ENCODE measurements at places on chromosomes 7 and 10.
A peak's percentile ranks its signal among the peaks of the same experiment; 100 is the strongest.

DNA sequence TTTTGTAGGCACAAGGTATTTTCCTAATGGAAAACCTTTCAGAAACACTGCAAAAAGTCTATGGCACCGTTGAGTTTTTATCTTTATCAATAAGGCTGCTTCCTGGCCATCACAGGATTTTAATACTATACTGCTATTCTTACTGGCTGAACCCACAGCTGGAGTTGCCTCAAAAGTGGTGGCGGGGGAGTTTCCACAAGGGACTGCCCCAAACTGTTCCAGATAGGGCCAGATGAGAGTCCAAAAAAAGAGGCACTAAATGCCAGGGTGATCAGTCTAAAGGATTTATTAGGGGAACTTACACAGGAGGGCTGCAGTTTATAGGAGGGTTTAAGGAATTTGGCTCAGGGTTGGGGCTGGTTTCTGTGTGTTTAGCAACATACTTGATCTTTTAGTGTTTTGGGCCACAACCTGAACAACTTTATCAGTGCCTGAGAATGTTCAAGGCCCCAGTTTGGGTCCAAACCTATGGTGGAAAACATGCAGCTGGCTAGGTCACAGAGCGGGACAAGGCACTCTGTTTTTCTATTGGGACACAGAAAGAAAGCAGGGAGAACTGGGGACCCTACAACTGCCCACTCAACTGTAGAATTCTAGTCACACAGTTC, 41.4 kb downstream of the STAM start:
- peak; percentile 21 for DNase-seq

DNA sequence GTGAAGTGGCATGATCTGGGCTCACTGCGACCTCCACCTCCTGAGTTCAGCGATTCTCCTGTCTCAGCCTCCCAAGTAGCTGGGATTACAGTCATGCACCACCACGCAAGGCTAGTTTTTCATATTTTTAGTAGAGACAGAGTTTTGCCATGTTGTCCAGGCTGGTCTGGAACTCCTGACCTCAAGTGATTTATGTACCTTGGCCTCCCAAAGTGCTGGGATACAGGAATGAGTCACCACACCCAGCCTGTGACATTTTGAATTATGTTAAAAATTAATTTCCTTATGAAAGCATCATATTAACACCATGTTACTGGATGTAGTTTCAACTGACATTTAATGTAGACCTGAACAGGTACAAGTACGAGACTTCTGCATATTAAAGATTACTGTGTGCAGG, 24.3 kb downstream of the ABCB4 start:
- DNase-seq: no peak

DNA sequence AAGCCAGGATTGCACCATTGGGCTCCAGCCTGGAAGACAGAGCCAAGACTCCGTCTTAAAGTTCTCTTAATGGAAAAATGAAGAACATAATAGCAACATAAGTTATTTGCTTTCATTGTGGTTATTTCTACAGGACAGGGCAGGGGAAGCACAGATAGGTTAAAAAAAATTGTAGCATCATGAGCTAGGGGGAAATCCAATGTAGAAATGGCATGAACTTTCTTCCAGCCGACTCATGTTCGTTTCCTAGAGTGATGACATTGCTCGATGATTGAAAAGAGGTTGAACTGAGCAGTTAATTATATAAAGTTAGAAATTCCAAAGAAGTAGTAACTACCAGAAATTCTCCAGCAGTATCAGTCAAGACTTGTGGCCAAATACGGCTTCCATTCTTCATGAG, 64.9 kb downstream of the DAGLB start:
- no peak for DNase-seq

GRCh38 chr7:140230516-140230860, 53.7 kb upstream of the KDM7A start:
- peak; percentile 79 for DNase-seq

DNA sequence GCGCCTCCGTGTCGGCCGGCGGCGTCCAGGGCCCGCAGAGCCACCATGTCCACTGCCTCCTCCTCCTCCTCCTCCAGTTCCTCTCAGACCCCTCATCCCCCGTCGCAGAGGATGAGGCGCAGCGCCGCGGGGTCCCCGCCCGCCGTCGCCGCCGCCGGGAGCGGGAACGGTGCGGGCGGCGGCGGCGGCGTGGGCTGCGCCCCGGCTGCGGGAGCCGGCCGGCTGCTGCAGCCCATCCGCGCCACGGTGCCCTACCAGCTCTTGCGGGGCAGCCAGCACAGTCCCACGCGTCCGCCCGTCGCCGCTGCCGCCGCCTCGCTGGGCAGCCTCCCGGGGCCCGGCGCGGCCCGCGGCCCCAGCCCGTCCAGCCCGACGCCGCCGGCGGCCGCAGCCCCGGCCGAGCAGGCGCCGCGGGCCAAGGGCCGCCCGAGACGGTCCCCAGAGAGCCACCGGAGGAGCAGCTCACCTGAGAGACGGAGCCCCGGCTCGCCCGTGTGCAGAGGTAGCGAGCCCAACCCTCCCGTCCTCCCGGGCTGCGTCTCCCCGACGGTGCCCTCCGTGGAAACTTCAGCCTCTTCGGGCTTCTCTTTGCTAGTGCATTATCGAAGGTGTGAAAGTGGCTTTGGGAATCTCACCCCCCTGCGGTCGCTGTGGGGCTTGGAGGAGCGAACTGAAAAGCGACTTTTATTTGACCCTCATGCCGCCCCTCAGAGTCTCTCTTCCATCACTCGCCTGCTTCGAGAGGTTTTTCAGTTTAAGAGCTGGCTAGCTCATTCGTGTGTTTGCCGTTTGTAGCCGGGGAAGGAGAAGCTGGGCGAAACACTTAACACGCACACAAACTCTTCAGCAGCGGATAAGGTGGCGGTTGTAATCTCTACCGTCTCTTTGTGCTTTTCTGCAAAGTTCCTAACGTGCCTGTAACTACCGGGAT, 975 bp downstream of the GLCCI1 start:
- no peak for DNase-seq

DNA sequence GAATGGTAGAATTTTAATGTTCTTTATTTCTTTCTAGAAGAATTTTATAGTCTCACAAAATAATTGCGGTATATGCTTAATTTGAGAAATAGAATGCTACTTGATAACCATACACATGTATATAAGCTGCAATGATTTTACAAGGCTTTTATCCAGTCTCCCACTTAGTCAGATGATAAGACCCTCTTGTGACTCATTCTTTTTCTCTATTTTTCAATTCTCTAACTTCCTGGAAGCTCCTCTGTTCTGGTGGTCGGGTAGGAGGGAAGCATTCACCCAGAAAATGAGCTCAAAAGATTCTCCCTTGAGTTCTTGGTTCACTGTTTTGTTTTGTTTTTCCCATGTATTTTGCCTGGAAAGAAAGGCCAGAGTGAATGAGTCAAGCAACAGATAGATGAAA, 546.6 kb downstream of the INHBA start:
- DNase-seq: no peak

DNA sequence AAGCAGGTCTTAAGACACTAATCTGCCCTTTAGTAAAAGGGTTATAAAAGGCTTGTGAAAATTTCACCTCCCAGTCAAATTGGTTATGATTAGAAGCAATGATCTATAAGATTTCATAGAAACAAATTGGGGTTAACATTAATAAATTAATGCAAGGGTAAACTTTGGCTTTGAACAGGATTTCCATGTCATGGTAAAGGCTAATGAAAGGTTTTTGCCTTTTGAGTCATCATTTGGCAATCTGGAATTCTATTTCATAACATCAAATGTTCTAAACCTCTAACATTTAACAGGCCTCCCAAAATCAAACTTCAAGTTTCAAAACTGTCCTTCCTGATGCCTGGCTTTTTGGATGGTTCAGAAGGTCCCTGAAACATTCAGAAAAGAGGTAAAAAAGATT, 62.4 kb downstream of the COA1 start:
- DNase-seq: no peak

DNA sequence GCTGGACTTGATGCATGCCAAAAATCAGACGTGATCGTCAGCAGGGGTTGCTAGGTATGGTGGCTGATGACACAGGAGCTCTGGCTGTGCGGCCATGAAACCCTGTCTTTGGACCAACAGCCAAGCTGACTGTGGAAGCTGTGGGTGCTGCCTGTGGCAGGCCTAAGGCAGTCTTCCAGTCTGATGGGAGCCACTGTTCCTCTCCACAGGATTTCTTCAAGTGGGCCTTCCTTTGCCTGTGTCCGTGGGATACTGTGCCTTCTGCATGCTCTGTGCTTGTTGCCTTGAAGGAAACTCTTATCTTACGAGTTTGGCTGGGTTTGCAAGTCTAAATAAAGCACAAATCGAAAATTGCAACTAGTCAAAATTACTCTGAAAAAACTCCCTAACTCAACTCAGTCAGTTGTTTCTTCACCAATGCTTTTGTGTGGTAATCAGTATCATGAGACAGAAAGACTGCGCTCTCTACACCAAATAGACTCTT, 101.9 kb upstream of the PDLIM1 start:
- no peak for DNase-seq

GRCh38 chr10:126065751-126066377, 169.5 kb downstream of the FANK1 start:
- DNase-seq: no peak

DNA sequence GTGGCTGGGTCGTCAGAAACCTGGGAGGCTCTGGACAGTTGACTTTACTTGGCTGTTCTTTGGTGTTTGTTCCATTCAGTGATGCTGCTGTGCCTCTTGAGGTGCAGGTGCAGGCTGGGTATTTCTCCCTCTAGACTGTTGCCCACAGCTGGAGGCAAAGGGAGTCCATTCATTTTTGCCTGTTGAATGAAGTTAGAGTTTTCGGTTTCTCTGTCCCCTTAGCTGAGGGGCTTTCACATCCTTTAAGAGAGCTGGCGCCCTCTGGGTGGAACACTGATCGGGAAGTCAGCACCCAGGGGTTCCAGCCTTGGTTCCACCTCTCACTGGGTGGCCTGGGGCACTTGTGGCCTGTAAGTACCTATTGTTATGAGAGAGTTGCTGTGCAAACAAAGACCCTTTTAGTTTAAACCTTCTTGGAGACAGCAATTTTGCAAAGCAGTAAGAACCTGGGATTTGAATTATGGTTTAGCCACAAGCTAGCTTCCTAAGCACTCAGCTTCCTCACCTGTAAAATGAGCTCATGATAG, 67.2 kb downstream of the GRK5 start:
- no peak for DNase-seq

GRCh38 chr7:70762696-70763095, 369.2 kb upstream of the GALNT17 start:
- DNase-seq: no peak

DNA sequence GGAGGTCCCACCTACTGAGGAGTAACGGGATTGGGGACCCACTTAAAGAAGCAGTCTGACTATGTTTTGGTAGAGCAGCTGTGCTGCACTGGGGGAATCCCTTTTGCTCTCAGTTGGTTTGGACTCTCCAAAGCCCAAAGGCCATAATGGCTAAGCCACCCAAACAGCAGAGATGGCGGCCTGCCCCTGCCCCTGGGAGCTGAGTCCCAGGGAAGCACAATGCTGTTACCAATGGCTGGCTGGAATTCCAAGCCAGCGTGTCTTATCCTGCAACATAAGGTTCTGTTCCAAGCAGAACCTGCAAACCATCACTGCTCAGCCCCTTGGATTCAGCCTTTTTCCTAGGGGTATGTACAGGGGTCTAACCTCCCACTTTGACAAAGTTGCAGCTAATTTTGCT, 53.7 kb upstream of the GNAT3 start:
- no peak for DNase-seq

DNA sequence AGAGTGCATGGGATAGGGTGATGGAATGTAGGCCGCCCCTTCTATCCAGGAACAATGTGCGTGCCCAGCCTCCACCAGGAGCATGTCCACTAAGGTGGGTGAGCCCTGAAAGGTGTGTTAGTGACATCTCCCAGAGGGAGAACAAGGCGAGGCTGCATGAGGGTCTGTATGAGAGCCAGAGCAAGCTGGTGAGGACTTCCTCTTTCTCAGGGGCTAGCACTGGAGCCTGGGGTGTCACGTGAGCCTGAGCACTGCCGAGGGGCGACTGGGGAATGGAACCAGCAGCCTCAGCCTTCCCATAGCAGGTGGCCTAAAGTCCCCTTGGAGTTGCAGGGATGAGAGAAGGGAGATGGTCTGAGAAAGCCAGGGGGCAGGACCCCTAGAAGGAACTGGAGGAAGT, 156.3 kb upstream of the COBL start:
- DNase-seq: no peak

- DNase-seq: no peak
Measured at GRCh38 chr10:30447125-30447799, 13.3 kb downstream of the MAP3K8 start.

- no peak for DNase-seq
Measured at GRCh38 chr7:125561006-125561405, 631.4 kb upstream of the POT1 start.

- no peak for DNase-seq
Measured at GRCh38 chr7:138021889-138022288, 20.0 kb upstream of the CREB3L2 start.

GRCh38 chr7:132435016-132435990, 141.0 kb downstream of the PLXNA4 start:
- DNase-seq: no peak

DNA sequence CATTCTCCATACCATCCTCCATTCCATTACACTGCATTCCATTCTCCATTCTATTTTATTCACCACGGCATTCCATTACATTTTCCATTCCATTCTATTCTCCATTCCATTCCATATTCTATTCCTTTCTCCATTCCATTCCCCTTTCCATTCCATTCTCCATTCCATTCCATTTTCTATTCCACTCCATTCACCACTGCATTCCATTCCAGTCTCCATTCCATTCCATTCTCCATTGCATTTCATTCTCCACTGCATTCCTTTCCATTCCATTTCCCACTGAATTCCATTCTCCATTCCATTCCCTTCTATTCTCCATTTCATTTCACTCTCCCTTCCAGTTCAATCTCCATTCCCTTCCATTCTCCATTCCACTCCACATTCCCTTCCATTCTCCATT, 79.6 kb downstream of the NSUN6 start:
- no peak for DNase-seq

DNA sequence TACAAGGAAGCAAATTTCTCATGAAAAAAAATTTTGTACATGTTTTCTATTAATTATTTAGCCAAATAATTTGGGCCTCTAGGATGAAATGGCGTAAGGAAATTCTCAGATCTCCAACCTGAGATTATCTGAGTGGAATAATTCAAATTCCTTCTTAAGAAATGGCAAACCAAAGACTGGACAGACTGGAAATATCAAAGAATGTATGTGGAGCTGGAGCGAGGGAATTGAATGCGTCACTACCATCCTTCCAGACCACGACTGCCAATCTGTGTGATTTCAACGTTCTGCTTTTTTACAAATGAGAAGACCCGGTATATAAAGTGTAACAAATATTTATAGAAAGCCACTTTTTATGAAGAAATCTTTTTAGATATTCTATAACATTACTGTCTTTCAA, 12.4 kb upstream of the BLNK start:
- DNase-seq: no peak

- peak; percentile 66 for DNase-seq
Measured at GRCh38 chr10:97412891-97413304, 11.8 kb upstream of the RRP12 start.

DNA sequence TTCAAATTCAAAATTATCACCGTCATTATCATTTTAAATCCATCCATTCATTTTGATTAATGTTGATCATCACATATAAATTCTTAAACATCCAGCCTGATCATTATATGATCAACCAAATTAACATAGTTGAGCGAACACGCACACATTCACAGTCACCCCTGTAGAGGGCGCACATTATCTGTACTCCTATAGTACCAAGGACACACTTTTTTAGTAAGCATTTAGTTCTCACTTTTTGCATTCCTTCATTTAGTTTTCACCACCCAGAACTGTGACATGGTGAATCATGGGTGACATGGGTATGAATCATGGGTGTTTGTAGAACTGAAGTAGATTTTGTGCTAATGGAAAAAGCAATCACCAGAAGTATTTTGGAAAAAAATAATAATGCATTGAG, 26.0 kb upstream of the ZNF735 start:
- no peak for DNase-seq
